ENCODE measurements at places on chromosomes 4 and X.

- no peak for DNase-seq
These were observed 242.4 kb downstream of the NDST4 start for GRCh38 chr4:114870987-114871386.

- DNase-seq: no peak
These were observed 49.4 kb downstream of the SPINK2 start for GRCh38 chr4:56772134-56772533.

DNA sequence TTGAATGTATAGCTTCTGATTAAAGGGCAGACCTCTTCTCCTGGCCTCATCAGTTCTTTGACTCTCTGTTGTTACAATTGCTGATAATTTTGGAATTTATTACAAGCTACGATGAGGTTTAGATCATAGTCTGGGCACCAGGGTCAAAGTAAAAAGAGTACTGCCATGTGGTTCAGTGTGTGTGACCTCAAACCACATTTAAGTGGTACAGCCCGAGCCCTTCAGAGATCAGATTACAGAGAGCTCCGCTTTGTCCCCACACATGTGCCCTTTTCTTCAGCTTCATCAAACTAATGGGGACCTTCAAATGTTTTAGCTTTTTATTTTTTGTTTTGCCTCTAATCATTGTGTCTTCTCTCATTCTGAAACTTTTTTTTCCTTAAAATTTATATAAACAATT, 37.1 kb downstream of the SPANXN2 start:
- DNase-seq: no peak

DNA sequence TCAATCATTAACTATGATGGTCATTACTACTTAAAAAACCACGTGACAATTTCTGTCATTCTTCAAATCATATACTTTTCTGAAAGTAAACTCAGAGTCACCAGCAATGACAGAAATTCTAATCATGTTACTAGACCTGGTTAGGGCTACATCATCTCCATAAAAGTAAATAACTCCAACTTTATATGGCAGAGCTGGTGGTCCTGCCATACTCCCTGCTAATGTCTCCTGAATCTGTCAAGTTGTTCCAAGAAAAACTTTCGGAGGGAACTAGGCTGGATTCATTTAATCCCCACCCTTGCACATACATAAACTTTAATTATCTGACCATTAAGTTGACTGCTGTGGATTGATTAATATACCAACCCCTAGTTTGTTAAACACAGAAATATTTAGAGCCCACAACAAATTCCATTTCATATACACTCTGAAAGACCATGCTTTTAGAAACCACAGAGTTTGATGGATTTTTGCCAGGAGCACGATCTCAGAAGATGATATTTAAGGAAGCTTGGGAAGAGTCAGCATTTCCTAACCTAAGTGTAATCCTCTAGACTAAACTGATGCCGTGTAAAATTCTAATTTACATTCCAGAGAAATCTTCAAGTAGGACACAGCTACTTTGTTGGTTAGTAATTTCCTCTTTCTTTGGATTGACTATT, 577.0 kb downstream of the FAT4 start:
- peak; percentile 51 for DNase-seq

GRCh38 chr4:148108766-148109165, 333.4 kb downstream of the NR3C2 start:
- no peak for DNase-seq

DNA sequence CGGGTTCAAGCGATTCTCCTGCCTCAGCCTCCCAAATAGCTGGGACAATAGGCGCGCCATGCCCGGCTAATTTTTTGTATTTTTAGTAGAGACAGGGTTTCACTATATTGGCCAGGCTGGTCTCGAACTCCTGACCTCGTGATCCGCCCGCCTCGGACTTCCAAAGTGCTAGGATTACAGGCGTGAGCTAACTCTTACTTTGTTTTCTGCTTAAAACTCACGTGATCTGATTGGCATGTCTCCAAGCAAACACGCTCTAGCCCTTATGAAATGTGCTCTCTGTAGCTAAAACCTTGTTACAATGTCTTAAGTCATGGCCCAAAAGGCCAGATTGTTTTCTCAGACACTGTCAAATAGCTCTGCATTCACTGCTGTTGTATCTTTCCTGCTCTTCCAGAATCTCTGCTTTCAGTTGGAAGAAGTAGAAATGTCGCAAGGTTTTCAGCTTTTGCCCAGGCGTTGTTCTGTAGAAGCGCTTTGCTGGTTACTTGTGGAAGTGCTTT, 39.7 kb upstream of the OGT start:
- DNase-seq: peak; percentile 21

GRCh38 chrX:103413705-103414387, 37.5 kb downstream of the BEX3 start:
- DNase-seq: no peak

GRCh38 chr4:96355414-96355813, 515.5 kb downstream of the PDHA2 start:
- DNase-seq: no peak

- DNase-seq: no peak
These were observed 52.6 kb upstream of the STX18 start for GRCh38 chr4:4594285-4594920.

GRCh38 chr4:8910100-8910821, 38.6 kb upstream of the HMX1 start:
- DNase-seq: no peak

- DNase-seq: no peak
These were observed 124.5 kb upstream of the GIMD1 start for GRCh38 chr4:106493086-106493485.

GRCh38 chr4:141540643-141541042, 95.7 kb upstream of the IL15 start:
- DNase-seq: peak; percentile 74

DNA sequence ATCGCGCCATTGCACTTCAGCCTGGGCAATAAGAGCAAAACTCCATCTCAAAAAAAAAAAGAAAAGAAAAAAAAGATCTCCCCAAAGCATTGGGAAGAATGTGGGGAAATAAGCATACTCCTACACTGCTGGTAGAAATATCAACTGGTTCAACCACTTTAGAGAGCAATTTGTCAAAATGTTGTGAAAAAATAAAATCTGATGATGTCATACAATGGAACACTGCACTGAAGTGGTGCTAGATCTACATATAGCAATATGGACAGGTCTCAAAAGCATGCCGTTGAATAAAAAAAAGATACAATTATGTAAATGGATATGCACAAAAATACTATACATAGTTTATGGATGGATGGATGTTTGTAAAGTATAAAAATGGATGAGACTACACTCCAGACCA, 18.3 kb upstream of the HUWE1 start:
- DNase-seq: no peak

- no peak for DNase-seq
These were observed 197.2 kb upstream of the CNKSR2 start for GRCh38 chrX:21176921-21177571.

GRCh38 chr4:8391972-8392371, 48.6 kb downstream of the ACOX3 start:
- peak; percentile 93 for DNase-seq

GRCh38 chr4:2497931-2498330, 29.0 kb downstream of the RNF4 start:
- DNase-seq: no peak

- DNase-seq: no peak
These were observed 117.5 kb downstream of the TSPAN7 start for GRCh38 chrX:38678821-38679220.

DNA sequence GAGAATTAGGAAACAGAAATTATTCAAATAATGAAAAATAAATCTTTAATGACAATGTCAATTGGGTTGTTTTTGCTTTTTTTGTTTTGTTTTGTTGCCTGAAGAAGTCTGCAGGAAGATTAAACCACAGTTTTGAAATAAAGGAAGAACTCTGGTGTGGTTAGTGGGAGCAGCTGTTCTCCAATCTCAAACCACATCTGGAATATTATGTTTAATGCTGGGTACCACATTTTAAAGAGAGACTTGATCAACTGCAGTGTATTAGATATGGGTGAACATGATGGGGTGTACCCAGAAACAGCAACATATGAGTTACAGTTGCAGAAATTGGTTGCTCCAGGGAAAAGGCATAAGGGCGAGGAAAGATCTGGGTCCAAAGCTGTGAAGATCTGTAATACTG, 171.2 kb upstream of the RPL34 start:
- no peak for DNase-seq

Measured in fibroblast of pulmonary artery (primary cell).